ENCODE measurements at places on chromosomes 13 and 19.

DNA sequence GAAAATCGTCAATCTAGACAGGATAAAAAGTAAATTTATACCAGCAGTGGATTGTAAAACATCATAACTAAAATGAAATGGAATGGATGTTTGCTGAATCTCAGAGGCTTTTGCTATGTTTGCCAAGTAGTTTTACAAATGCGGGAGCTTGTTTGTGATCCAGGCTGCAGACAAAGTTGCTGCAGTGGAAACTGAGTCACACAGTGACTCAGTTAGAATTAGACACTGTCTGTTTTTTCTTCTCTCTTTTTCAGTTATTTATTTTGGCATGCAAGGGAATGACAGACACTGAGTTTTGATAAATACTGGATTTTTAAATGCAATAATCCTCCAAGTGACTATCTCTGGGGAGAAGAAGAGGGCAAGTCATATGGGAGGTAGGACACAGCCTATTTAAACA, 4.6 kb upstream of the PNMA8A start:
- no peak for DNase-seq

- DNase-seq, result peak; percentile 99
Observed at GRCh38 chr19:12052497-12053169, at the start of gene ZNF878. Gene ZNF878 (minus strand): TSS chr19:12052961. CDS start chr19:12052801, 160 bp downstream.

DNA sequence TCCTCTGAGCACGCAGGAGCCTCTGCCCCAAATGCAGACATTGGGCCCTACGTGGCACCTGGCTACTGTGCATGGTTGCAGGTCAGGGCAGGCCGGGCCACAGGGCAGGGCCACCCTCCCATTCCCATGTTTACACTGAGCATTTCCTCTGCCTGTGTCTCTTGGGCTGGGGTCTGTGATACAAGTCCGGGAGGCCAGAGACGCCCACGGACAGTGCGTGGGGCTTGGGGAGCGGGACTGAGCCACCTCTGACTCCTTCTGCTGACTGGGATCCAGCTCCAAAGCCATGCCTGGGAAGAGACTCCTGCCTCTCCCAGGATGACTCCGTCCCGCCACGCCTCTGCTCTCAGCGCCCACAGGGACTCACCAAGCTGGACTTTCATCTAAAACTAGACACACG, 18.8 kb downstream of the GAS6 start:
- no peak for DNase-seq

- peak; percentile 87 for DNase-seq
Observed at GRCh38 chr13:26985285-26985878, 186.2 kb downstream of the USP12 start.

DNA sequence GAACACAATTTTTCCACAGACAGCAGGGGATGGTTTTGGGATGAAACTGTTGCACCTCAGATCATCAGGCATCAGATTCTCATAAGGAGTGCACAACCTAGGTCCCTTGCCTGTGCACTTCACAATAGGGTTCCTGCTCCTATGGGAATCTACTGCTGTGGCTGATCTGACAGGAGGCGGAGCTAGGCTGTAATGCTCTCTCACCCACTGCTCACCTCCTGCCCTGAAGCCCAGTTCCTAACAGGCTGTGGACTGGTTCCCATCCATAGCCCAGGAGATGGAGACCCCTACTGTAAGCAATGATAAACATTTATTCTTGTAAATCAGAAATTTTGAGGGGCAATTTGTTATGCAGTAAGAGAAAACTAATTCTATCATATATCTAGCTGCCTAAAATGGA, 1234.7 kb downstream of the SLITRK1 start:
- peak; percentile 2 for DNase-seq

- no peak for DNase-seq
Observed at GRCh38 chr13:43631106-43631505, 155.7 kb downstream of the ENOX1 start.

DNA sequence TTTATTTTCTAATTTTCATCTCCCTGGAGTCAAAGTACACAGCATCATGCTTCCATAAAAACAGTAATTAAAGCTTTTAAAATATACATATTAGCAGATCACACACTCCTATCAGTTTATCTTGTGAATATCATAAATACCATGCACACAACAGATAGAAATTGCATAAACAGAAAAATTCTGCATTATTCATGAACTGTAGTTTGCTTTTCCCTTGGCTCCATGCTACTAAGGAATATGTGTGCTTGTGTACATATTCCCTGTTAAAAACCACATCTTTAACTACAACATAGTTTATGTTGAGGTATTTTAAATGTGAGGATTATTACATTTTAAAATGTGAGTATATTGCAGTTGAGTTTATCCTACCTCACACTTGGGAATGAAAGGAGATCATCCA, 193.5 kb downstream of the FGF14 start:
- DNase-seq, result no peak

- DNase-seq, result no peak
Observed at GRCh38 chr19:33609353-33609752, 12.4 kb upstream of the CHST8 start.

GRCh38 chr19:5889288-5889971, 14.2 kb downstream of the NDUFA11 start:
- DNase-seq, result no peak

GRCh38 chr19:51531349-51532315, at the start of gene SIGLEC6:
Gene SIGLEC6 (minus strand): TSS chr19:51531670. CDS start chr19:51531648, 22 bp downstream.
- DNase-seq, result no peak

- no peak for DNase-seq
Observed at GRCh38 chr19:47696635-47697034, 16.6 kb upstream of the EHD2 start.

DNA sequence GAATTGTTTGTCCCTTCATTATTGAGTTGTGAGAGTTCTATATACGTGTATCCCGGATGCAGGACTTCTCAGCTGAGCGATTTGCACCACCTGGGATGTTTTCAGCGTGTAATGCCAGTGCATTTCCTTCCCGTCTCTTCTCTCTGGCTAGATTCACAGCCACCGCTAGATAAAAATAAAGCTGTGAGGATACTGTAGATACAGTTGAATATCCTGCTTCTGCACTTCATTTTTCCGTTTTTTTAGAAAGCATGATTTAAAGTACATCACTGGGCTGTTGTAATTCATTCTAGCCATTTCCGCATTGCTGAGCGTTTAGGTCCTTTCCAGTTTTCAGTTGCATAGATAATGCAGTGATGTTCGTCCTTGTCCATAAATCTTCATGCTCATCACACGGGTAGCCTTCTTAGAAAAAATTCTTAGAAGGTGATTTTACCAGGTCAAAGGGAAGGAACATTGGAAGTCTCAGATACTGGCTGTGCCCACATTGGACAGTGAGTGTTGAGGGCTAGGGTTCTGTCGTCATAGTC, 14.7 kb downstream of the PPP1R37 start:
- no peak for DNase-seq

- no peak for DNase-seq
Observed at GRCh38 chr13:50572129-50572528, 271.4 kb downstream of the DLEU7 start.

DNA sequence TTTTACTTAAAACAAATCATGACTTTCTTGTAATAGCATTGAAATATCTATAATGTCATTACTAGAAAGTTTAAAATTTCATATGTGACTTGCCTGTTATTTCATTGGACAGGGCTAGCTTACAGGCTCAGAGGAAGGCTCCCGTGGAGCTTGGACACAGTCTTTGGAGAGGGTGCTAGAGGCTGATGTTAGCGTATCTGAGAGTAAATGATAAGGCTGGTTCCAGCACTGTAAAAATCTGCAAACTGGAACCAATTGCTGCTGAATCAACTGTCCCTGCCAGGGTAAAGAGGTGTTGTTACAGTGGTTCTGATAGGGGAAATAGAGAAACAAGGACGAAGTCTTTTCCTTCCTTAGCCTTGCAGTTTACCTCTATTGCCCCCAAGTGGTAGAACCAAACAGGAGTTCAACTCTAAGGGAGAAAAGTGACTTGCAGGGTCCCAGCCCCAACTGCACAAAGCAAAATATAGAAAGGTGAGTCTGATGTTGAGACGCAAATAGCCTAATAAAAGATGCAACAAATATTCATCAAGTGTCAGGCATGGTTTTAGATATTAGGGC, 901.7 kb downstream of the DIAPH3 start:
- DNase-seq, result peak; percentile 61

DNA sequence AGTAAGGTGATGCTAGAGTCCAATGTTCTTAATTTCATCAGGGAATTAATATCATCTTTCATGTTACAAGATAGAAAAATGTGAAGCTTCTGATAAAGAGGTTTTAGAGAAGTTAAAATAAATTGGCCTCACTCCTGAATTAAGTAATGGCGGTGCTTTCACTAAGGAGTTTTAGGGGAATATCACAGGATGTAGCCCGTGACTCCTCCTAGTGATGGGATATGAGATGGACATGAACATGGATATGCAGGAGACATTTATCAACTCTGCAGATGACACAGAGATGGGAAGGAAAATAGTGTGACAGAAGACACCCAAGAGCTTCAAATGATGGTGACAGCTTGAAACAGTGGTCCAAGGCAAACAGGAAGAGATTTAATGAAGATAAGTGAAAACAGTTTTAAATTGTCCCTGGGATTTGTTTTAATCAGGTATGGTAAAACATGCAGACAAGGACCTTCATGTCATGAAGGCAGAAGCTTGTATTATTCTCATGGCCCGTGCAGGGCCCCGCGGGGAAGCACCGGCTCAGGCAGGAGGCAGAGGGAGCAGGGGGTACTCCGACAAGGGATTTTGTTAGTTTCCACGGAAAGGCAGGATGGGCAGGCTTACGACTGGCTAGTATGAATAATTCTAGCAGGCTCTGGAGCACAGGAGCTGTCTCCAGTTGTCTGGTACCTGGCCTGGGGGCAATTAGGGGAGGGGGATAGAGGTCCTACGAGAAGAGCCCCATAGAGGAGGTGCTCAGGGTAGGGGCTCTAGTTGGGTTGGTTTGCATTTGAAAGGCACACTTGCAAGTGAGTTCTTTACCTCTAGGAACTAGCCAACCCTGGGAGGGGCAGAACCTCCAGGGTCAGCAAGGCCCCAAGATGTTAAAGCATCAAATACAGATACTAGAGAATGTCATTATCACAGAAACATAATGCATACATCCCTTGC, 38.7 kb upstream of the FARP1 start:
- DNase-seq, result no peak

- no peak for DNase-seq
Observed at GRCh38 chr13:61725806-61726205, 310.2 kb upstream of the PCDH20 start.

- DNase-seq, result no peak
Observed at GRCh38 chr19:41296433-41296871, 13.5 kb upstream of the CCDC97 start.

GRCh38 chr13:82436099-82436585, 1446.1 kb downstream of the SLITRK1 start:
- DNase-seq, result no peak

DNA sequence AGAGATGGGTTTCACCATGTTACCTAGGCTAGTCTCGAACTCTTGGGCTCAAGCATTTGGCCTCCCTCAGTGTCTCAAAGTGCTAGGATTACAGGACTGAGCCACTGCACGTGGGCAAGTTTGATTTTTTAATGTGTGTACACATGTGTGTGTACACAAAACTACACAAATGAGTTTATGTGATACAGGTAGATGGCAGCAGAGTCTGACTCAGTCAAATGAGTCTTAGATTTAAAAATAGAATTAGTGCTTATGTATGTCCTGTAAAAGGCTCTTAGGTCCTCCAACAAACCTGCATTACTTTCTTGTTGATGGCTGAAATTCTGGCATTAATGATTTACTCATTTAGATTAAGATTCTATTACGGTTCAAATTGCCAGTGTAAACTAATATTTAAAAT, 293.7 kb downstream of the PCDH17 start:
- no peak for DNase-seq

DNA sequence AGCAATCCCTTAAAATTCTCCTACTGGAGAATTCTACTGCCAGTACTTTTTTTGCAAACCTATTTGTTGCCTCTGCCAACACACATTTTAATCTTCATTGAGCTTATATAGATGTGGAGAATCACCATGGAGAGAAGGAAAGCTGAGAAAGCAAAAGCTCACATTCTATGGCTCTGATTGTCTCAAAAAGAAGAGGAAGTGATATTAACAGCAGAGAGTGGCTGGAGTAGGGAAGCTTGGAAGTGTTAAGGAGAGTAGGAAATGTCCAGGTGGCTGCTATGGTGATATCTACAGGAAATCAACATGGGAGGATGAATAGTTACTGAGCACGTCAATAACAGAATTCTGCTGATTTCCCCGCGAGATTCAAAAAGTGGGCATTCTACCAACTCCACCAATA, 78.8 kb upstream of the TDRD3 start:
- DNase-seq, result no peak

DNA sequence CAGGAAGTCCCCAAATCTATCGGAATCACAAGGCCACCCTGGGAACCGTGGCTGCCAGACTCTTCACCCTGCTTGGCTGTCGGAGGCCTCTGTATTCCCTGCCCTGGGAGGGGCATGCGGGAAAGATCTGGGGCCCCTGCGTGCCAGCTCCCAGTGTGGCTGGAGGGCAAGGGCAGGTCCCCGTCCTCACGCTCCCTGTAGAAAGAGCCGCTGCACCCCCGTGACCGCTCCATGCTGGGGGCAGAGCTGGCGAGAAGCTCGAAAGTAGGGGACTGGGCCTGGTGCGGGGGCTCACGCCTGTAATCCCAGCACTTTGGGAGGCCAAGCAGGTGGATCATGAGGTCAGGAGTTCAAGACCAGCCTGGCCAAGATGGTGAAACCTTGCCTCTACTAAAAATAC, 208.4 kb upstream of the SOX1 start:
- DNase-seq, result no peak

DNA sequence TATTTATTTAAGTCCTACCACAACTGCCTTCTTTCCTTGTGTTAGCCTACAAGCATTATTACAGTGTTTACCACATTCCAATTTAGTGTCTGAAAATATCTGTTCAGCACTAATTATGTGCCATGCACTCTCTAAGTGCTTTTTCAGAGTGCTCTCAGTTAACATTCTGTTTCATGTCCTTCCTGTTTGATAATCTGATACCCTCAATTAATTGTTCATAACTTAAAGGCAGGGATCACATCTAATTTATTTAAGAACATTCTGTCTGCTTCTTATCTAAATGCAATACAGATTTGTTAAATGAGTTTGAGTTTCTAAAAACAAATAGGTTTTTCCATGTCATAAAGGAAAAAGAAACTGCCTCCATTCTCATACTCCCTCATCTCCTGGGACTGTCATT, 649.6 kb upstream of the ATXN8OS start:
- DNase-seq, result no peak

DNA sequence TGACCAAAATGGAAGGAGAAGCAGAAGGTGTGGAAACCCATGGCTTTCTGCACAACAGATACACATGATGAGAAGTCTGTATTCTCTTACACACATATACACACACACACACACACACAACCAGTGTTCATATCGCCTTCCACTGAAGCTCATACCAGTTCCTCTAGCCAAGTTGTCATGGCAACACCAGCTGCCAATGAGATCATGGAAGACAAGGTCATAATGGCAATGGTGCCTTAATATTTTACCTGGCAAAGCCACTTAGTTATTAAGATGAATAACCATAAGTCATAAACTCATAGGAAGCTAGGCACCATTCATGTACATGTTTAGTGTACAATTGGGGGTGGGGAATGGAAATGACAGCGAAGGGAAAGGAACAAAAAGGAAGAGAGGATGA, 2.6 kb upstream of the DHRS12 start:
- no peak for DNase-seq

- no peak for DNase-seq
Observed at GRCh38 chr19:40360708-40361241, 12.3 kb downstream of the PLD3 start.

GRCh38 chr19:2070436-2070827, 19.4 kb upstream of the MKNK2 start:
- no peak for DNase-seq

- DNase-seq, result no peak
Observed at GRCh38 chr13:25840931-25841330, 210.9 kb downstream of the SHISA2 start.

- DNase-seq, result no peak
Observed at GRCh38 chr19:19463348-19464117, 51.8 kb downstream of the TSSK6 start.

Measured in neural progenitor cell (in vitro differentiated cells).